Aorta (tissue), 5 donors: ENCODE measurements at places on chromosomes 7 and 10. TPM values are rescaled to one million over a fixed set of nuclear protein-coding genes. Genes with fewer than 3 reads are reported as not detected.

Gene INHBA
- total RNA-seq = 30.8 TPM

Gene HECW1
- total RNA-seq = not detected

Gene THSD7A
- 20.0 TPM for total RNA-seq

- H3K27me3 ChIP-seq = no peaks in the 10 kb centered on the region
- no peak overlapping the region for H3K27ac ChIP-seq
- H3K36me3 ChIP-seq = no peaks in the 10 kb centered on the region
- H3K4me1 ChIP-seq = no peaks in the 10 kb centered on the region
- H3K4me3 ChIP-seq = no peak overlapping the region
Measured at GRCh38 chr7:82669141-82669540, 225.6 kb upstream of the CACNA2D1 start.

- H3K27ac ChIP-seq = no peak overlapping the region
- no peaks in the 10 kb centered on the region for H3K4me1 ChIP-seq
- H3K27me3 ChIP-seq = no peaks in the 10 kb centered on the region
- DNase-seq = peak; percentile 60
- no peak overlapping the region for H3K4me3 ChIP-seq
Measured at GRCh38 chr7:157702311-157703023, 365.7 kb downstream of the DNAJB6 start.

DNA sequence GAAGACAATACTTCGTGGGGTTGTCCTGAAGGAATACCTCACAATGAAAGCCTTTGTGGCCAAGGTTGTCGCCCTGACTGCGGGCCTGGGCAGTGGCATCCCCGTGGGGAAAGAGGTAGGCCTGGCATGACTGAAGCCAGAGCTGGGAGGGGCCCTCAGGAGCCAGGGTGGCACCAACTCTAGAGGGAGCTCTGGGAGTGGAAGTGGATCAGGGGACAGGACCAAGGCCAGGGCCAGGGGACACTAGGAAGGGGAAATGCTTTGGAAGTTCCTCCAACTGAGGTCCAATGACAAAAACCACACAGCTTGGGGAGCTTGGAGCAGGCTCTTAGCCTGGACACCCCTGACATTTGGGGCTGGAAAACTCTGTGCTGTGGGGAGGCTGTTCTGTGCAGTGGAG, 5.8 kb downstream of the CLCN1 start:
- no peak overlapping the region for H3K27ac ChIP-seq
- no peaks in the 10 kb centered on the region for H3K36me3 ChIP-seq
- H3K4me3 ChIP-seq = no peak overlapping the region

DNA sequence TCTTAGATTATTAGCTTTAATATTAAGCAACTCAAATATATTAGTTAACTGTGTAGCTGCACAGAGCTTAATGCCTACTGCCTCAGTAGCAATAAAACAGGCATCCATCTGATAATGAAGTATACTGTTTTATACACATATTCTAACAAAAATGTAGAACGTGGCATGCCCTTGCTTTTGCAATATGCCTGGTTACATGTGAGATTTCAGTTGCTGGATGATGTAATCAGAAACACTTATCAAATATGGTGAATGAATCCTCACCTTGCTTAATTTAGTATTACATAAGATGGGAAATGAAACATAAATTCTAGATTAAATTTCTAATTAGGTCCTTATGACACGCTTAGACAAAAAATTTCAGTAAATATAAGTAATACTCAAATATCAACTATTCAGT, 8.0 kb downstream of the DNAJC1 start:
- H3K4me1 ChIP-seq = no peaks in the 10 kb centered on the region
- no peak for DNase-seq
- no peak overlapping the region for H3K27ac ChIP-seq
- H3K4me3 ChIP-seq = no peak overlapping the region
- H3K27me3 ChIP-seq = no peaks in the 10 kb centered on the region

DNA sequence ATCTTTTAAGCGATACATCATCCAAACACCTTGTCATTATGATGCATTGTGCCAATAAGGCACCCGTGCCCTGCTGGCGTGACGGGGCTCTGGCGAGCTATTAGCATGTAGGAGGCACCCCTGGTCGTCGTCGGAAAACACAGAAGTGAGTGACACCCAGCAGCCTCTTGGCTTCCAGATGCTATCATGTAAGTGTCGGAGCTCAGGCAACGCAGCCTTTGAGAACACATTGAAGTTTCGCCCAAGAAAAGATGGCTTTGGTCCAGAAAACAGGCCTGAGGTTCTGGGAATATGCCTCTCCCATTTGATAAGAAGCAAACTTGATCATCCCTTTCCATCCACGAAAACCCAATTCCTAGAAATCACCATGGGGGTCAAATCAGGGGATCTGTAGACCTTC, 555.3 kb downstream of the GALNT17 start:
- no peak overlapping the region for H3K27ac ChIP-seq
- DNase-seq = no peak
- no peaks in the 10 kb centered on the region for H3K36me3 ChIP-seq
- no peaks in the 10 kb centered on the region for H3K4me1 ChIP-seq

GRCh38 chr7:45957721-45958120, 36.6 kb upstream of the IGFBP3 start:
- no peak overlapping the region for H3K4me3 ChIP-seq
- no peaks in the 10 kb centered on the region for H3K4me1 ChIP-seq
- H3K27ac ChIP-seq = no peak overlapping the region
- H3K27me3 ChIP-seq = no peaks in the 10 kb centered on the region

DNA sequence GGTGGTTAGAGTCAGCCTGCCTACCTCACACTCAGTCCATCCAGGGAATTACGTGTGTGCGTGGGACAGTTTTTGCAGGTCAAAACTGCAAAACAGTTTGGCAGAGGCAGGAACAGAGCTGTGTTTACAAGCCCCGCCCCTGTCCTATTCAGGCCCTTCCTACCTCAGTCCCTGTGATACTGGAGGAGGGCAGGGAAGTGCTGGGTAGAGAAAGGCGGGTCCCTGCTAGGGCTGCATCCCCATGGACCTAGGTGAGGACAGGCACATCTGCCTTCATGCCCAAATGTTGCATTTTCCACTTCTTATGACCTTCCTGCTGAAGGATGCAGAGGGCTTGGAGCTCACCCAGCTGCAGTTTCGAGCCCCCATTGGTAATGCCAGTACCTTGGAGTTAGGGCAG, 25.1 kb downstream of the SBDS start:
- no peak for DNase-seq
- no peak overlapping the region for H3K27ac ChIP-seq
- H3K4me1 ChIP-seq = no peaks in the 10 kb centered on the region
- no peaks in the 10 kb centered on the region for H3K27me3 ChIP-seq

- DNase-seq = no peak
- H3K27me3 ChIP-seq = no peaks in the 10 kb centered on the region
Measured at GRCh38 chr10:124077208-124077993, 16.0 kb downstream of the CHST15 start.
